CD4-positive, alpha-beta memory T cell (primary cell): ENCODE measurements at places on chromosomes 12 and 14. TPM values are rescaled to one million over a fixed set of nuclear protein-coding genes. Genes with fewer than 3 reads are reported as not detected.

GRCh38 chr12:58189893-58190292 is 248.5 kb downstream of the ATP23 start:
- DNase-seq = no peak

- no peak for DNase-seq
Observed at GRCh38 chr12:115062741-115063140, 378.8 kb upstream of the TBX3 start.

GRCh38 chr14:98136012-98136789 is 1135.8 kb downstream of the BCL11B start:
- DNase-seq = peak; percentile 37

GRCh38 chr14:50920482-50921230 is 23.6 kb downstream of the PYGL start:
- DNase-seq = no peak

DNA sequence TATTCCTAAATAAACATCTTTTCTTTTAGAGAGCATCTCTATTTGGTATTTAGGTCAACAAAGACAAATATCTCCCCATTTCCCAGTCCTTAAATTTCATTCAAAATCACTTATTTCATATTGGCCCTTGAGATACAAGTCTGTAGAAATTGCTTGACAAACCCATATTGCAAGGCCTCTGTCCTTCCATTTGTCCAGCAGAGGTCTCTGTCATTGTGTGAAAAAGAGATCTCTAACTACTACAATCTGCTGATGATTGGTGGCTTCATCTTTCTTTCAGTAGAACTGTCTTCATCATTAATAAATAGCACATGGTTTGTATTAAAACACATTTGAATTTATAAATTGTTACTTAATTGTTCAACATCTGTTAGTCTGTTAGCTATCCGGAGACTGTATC is 252.6 kb downstream of the ACSS3 start:
- DNase-seq = no peak

DNA sequence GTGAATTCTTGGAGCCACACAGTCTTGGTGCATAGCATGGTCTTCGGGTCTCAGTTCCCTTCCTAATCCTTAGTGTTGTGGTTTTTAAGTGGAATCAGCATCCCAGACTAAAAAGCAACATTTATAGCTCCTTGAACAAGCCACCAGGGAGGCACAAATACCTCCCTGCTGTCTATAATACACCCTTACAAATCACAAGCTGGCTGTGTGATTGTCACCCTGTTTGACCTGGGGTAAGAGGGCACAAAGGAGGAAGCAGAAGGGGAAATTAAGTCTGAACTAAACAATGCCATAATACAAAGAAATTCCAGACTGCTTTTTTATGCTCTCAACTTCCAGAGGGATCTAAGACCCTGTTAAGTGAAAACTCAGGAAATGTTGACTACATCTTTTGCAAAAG is 7.7 kb upstream of the MMP19 start:
- DNase-seq = no peak

GRCh38 chr14:42541535-42542001 is 934.9 kb downstream of the LRFN5 start:
- no peak for DNase-seq

GRCh38 chr12:99035803-99036202 is 390.7 kb downstream of the APAF1 start:
- no peak for DNase-seq

- DNase-seq = no peak
Observed at GRCh38 chr12:128521981-128522380, 255.0 kb downstream of the TMEM132C start.

GRCh38 chr14:20002319-20002718 is 356 bp downstream of the OR4Q2 start:
- DNase-seq = no peak

DNA sequence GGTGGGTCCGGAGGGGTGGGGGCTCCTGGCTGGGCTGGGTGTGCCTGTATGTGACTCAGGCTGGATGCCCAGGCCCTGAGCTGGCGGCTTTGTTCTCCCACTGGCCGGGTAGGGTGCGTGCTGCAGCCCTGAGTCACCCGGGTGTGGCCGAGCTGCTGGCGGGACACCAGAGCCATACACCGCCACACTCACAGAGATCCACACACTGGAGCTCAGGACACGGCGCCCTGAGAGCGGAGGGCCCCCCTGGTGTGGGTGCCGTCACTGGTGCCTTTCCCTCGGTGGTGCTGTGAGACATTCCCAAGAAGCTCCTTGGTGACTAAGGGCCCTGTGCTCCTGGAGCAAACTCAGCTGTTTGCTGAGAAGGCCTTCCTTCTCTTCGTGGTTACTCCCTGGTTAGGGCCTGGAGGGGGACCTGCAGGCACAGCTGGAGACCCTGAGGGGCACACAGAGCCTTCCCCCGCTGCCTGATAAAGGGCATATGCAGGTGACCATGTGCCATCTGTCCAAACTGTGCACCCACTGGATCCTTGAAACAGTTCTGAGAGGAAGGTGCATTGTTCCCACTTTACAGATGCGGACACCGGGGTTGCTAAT is 44.3 kb downstream of the KRT80 start:
- no peak for DNase-seq

DNA sequence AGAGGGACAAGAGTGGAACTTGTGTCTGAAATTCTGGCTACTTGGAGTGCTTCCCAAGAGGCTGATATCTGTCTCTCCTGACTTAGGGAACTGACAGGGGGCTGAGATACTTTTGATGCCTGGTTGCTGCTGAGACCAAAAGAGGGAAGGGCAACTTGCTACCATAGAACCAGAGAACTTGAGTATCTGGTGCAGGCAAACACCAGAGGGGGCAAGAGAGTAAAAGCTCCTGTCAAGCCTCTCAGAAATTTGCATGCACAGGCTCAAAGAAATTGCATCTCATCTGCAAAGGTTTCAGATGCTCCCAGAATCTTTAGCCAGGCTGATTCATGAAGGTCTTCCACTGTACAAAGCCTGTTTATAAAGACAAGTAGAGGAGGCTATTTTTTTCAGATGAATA is 391.3 kb upstream of the FOXG1 start:
- no peak for DNase-seq

CMKLR1 gene
- polyA plus RNA-seq = 0.08 TPM

CHGA gene
- polyA plus RNA-seq = not detected

GLT1D1 gene
- not detected for polyA plus RNA-seq

TAC3 gene
- polyA plus RNA-seq = not detected

KSR2 gene
- 0.03 TPM for polyA plus RNA-seq

LPAR5 gene
- 11.9 TPM for polyA plus RNA-seq

TAS2R46 gene
- polyA plus RNA-seq = not detected

EID3 gene
- 15.6 TPM for polyA plus RNA-seq

PAN2 gene
- polyA plus RNA-seq = 5.6 TPM
